Sciatic nerve (tissue), 2 donors: ENCODE measurements at places on chromosomes 2 and 18. TPM values are rescaled to one million over a fixed set of nuclear protein-coding genes. Genes with fewer than 3 reads are reported as not detected.

- no peak for DNase-seq
These were observed 86.6 kb upstream of the THOC1 start for GRCh38 chr18:354471-354870.

DNA sequence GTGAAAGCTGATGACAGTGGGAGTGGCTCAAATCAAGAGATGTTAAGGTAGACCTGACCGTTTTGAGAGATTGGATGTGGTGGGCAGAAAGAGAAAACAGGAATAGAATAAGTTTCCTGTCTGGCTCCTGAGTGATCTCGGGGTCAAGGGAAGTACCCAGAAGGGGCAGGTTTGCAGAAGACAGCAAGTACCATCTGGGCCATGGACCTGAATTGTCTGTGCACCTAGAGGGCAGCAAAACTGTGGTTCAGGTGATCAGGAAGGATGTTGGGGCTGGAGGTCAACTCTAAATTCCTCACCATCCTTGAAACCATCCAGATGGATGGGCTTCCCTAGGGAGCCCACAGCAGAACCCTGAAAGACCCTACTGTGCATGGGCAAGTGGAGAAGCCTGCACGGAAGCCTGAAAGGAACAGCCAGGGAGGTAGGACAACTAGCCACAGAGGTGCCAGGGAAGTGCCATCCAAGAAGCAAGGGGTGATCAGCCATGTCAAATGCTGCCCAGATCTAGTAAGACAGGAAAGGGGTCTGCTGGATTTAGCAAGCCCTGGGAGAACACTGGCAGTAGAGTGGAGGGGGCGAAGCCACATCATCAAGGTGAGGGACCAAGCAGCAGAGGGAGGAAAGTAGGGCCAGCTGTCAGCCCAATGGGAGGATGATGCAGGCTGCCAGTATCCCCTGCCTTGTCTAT, 8.0 kb downstream of the TEX261 start:
- DNase-seq, result no peak

GRCh38 chr2:10257500-10258147, 45.1 kb upstream of the HPCAL1 start:
- peak; percentile 45 for DNase-seq

DNA sequence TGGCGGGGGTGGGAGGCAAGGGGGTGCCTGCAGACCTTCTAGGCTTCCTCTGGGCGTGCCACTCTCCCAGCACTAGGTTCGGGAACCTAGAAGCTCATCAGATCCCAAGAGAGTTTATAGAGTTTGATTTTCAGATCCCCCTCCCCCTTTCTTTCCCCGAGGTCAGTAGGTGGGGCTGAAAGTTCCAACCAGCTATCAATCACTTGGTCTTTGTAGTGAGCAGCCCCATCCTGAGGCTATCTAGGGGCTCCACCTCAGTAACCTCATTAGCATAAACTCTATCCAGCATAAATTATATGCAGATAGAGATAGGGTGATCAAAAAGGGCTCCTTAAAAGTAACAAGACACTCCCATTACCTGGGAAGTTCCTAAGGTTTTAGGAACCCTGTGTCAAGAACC, 32.8 kb downstream of the ERLEC1 start:
- DNase-seq, result no peak

DNA sequence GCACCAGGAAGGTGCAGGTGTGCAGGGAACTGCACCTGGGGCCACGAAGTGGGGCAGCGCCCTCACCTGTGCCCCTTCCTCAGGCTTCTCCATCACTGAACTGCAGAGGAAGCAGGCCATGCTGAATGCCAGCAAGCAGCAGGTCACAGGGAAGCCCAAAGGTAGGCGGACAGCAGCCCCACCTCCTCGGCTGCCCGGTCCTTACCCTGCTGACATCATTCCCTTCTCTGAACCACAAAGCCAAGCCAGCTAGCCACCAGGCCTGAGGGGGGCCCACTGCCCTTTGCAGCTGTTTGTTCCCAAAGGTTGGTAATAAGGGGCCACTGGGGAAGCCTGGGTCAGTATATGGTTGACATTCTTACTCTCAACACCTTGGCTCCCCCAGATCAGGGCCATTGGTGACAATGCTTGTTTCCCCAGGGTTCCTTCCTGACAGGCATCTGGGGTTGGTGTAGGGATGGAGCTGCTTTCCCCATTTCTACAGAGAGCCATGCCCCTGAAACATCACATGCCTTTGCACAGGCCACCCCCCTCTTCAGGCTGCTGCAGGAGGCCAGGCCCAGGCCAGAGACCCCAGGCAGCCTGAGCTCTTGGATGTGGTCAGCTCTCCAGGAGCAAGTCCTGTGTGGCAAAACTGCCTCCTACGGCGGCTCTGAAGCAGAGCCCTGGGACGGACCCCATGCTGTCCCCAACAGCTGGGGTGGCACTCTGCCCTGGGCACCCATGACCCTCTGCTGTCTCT, 47.8 kb downstream of the FAM168B start:
- DNase-seq, result no peak

The IL1F10 gene
- total RNA-seq, result not detected

- peak; percentile 22 for DNase-seq
These were observed 56.8 kb upstream of the SALL3 start for GRCh38 chr18:78922856-78923255.

The RGPD4 gene
- total RNA-seq, result 0.40 TPM

DNA sequence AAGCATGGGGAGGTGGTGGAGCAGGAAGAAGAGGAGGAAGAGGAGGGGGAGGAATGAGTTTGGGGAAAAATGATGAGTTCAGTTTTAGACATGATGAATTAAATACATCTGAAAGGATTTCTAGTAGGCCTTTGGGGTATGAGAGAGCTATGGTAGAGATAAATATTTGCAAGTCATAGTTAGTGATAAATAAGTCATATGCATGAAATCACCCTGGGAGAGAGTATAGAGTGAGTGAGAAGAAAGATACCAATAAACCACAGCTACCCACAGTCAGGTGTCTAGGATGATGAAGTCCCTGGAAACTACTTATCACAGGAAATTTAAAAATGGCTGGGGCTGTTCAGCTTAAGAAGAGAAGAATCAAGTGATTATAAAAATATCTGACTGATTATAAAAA, 240.5 kb downstream of the RDH14 start:
- DNase-seq, result no peak

The REG1B gene
- 2.3 TPM for total RNA-seq

DNA sequence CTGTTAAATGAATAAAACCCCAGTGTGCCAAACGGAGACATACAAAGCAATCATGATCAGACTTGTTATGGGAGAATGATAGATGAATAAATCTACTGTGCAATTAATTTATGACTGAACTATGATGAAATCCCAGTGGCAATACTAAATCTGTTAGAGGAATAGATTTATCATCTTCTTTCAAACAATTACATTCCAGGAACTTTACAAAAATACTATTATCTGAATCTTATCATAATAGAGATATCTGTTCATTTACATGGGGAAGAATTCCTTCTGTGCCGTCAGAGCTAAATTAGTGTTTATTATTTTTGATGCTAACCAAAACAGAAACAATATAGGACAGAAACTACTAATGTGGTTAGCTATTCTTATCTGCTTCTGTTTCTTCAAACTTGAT, 208.5 kb downstream of the CAMKMT start:
- no peak for DNase-seq

DNA sequence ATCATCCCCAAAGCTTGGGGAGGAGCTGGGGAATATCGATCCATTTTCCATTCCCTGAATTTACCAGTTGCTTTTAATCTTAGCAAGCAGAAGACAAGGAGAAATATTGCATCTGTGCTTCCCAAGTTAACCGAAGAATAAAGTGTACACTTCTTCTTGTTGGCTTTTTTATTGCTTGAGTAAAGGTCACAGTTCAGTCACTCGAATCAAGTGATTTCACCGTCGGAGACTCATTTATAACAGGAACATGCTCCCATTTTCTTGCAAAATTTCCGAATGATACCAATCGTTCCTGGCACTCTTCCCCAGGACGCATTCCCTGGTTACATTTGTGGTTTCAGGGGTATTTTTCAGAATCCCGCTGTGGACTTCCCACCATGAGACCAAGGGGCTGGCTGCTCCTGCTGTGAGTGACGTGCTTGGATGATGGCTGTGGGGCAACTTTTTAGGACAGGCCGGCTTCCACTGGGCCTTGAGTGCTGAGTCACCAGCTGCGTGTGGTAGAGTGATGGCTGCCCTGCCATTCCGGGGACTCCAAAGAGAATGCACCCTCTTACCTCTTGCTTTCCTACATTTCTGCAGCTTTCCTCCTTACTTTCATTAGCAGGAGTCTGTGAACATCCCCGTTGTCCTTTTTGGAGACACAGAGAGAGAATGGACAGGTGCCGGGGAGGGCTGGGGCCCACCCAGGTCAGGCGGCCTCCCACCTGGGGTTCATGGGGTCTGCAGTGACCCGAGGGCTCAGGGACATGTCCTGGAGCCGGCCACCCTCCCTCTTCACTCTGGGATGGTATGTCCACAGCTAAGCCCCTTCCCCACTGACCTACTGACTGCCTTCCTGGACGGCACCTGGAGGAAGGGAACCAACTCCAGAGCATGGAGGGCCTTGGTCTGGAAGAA, 60.7 kb upstream of the HDAC4 start:
- peak; percentile 26 for DNase-seq

DNA sequence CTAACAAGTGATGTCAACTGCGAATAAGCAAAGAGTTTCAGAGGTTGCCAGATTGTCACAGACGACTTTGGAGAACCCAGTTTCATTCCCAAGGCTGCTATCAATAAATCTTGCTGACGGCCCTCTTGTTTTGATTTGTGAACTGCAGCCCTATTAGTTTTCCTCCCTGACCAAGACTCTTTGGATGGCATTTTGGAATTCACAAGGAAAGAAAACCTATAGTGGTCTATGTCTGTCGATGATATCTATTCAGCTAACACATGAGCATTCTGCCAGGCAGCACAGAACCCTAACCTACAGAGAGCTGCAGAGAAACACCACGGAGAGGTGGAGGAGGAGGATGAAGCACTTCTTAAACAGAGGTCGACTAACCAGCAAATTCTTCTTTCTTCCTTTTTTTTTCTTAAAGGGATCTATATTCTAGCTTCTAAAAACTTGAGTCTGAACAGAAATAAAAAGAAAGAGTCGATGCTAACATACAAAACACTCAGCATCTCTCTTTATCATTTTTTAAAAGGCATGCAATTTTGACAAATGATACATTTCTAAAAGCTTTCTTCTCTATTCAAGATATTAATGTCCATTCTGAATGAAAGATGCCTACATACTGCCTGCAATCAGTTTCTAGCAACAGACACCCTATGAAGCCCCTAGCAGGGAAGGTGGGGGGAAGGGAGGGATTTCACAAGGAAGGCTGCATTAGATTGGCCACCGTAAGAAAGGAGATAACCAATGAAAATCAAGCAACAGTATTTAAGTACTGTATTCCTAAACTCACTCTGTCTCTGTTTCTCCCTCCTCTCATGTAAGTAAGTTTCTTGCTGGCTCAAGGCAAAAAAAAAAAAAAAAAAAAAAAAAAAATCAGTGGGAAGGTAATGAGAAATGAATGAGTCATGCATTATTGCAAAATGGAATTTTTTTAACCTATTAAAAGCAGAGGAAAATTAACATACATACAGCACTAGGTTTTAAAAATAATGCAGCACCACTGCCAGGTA, 83.0 kb upstream of the CHRNA1 start:
- DNase-seq, result no peak

- no peak for DNase-seq
These were observed 522.3 kb downstream of the SOX11 start for GRCh38 chr2:6214471-6214870.

The CROCC2 gene
- total RNA-seq, result 0.18 TPM

DNA sequence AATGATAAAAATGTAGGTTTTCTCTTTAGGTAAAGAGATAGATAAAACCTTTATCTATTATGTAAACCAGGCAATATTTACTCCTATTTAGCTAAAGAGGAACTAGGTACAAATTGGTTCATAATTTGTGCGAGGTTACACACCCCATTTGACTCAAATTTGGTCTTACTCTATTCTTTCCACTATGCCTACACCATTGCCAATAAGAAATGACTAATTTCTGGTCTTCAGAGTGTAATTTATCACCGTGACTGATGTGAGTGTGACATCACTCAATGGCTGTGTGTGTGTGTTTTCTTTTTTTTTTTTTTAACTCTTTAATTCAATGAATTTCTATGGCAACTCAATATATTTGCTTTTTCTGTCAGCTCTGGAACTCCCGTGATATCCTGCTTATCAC, 955.8 kb downstream of the TDRD15 start:
- DNase-seq, result no peak

The GAREM1 gene
- 29.9 TPM for total RNA-seq

The ADRA2B gene
- 3.2 TPM for total RNA-seq

- peak; percentile 57 for DNase-seq
These were observed 49.4 kb downstream of the RHOB start for GRCh38 chr2:20496076-20496872.

DNA sequence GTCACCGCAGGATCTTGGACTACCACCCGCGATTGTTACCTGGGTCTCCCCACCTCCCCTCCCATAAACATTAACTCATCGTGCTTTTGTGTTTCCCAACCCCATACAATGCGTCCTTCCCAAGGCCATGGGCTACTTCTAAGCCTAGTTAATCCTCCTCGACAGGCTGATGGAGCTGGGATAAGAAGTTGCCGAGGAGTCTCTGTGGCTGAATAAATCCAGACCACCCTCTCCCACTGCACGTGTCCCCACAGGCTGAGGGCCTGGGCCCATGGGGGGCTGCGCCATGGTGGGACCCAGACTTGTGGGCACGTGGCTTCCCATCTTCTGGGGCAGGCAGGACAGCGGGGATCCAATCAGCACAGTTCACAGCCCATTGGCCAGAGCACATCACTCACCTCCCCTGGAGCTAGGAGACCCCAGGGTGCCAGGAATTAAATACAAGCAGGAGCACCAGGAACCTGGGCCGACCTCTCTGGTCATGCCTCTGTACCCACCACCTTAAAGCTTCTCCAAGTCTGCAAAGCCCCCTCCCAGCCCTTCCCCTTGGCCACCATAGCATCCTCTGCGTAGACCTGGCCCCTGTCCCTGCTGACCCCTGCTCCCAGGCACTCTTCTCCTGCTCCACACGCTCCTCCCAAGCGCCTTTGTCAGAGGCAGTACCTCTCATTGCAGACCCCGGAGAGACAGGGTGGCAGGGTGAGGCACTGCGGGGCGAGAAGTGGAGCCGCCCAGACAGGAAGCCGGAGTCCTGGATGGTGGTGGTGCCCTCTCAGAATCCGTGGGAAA, 51.0 kb upstream of the ID2 start:
- DNase-seq, result no peak

DNA sequence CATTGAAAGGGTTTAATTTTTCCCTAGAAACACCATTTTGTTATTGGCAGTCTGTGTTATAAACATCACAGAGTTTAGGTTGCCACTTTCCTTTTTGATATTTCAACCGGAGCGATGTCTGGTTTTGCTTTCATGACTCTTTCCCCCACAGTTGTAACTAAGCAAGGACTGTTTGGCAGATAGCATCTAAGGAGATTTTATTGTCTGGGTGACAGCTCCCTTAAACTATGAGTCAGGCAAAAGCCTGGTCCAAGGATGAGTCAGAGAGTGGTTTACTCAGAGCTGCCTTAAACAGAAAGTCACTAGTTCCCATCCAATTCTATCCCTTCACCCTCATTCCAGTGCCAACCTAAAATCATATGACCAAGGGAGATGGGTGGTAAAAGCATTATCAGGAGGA, 341.6 kb upstream of the VWC2L start:
- no peak for DNase-seq

DNA sequence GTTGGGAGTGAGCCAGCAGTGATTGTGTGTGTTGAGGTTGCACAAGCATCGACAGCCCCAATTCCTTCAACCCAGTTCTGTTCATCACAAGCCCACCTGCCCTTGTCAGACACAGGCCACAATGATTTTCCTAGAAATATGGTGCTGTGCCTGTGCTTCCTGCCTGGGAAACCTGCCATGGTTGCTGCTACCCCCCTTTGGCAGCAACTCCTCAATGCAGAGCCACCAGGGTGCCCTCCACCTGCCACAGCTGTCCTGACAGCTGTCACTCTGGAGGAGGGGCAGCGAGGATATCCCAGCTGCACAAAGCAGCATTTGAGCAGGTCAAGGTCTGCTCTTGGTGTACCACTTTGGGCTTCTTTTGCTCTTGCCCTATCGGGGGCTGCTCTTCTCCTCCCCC, 27.1 kb downstream of the SMIM21 start:
- no peak for DNase-seq

The TUBA4B gene
- total RNA-seq, result not detected
